Right forelimb (tissue), 1 donor: ENCODE measurements at places on chromosomes 11 and 22.

DNA sequence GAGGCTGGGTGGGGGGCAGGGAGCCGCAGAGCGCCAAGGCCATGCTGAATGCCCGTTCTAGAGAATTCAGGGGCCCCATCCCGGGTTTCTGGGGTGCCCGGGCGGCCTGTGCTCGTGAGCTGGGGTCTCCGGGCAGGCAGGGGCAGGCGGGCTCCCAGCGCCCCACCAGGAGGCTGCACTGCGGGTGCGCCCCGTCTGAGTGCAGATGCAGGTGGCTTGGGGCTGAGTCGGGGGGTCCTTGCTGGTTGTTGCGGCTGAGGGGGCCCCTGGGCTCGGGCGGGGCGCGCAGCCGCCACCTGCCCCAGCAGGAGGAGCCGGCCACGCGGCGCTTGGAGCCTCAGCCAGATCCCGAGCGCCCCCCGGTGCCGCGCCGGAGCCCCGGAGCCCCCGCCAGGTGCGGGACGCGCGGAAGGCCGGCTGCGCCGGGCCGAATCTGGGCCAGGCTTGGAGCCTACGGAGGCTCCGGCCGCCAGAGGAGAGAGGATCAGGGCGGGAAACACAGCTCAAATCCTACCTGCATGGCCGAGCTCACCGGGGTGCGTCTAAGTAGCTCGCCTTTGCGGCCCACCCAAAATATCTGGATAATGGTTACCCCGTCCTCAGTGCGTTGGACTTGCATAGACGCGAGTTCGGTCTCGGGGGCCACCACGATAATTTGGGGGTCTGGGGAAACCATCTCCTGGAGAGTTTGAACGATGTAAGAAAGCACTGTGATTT, 590 bp upstream of the IGF2 start:
- DNase-seq, result peak; percentile 75

- DNase-seq, result no peak
These were observed 110.0 kb downstream of the TIMP3 start for GRCh38 chr22:32911503-32911902.

DNA sequence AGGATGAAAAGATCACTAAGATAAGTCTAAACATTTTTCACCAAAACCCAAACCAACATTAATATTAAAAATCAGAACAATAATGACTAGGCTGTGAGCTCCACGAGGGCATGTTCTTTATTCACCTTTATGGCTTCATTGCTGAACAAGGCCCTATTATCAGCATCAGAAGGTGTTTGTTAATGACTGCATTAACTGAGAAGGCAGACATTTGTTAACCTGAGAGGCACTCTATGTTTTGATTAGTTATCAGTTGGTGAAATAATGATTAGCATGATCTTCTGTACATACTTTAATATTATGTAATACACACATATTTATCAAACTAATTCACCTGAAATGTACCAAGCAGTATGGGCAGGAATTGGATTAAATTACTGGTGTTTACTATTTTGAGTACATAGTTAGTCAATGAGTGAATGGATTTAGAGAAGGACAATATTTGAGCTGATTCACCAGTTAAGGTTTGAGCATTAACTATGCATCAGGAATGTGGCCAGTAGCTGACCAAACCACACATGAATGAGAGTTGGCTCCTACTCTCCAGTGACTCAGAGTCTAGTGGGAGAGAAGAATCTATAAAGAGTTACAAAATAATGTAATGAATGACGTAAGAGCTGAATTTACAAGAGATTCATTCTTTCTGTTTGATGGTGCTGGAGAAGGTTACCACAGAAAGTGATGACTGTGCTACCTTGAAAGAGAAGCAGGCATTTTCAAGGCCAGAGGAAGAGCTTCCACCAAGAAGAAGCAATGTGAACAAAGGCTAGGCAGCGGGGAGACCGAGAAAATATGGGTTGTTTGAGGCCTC, 6.7 kb downstream of the IL18 start:
- no peak for DNase-seq

GRCh38 chr22:23178512-23179254, 1.6 kb upstream of the BCR start:
- DNase-seq, result peak; percentile 83

GRCh38 chr11:11959601-11960000, 48.8 kb downstream of the DKK3 start:
- DNase-seq, result no peak

DNA sequence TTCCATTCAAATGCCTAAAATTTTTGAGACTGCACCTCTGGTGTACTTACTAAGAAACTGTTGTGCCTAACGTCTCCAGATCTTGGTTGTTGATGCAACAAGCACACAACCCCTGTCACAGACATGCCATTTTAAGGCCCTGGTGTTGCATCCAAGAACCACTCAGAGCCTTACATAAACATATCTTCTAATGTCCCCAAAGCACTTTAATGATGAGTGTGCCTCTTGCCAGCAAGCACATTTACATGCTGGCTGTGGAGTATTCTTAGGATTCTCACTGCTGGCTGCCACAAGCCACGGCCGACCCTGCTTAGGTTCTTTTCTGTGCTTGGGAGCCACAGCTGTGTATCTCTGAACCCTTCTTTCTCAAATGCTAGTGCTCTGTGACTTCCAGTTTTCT, 201.4 kb downstream of the ADAMTS15 start:
- DNase-seq, result no peak

DNA sequence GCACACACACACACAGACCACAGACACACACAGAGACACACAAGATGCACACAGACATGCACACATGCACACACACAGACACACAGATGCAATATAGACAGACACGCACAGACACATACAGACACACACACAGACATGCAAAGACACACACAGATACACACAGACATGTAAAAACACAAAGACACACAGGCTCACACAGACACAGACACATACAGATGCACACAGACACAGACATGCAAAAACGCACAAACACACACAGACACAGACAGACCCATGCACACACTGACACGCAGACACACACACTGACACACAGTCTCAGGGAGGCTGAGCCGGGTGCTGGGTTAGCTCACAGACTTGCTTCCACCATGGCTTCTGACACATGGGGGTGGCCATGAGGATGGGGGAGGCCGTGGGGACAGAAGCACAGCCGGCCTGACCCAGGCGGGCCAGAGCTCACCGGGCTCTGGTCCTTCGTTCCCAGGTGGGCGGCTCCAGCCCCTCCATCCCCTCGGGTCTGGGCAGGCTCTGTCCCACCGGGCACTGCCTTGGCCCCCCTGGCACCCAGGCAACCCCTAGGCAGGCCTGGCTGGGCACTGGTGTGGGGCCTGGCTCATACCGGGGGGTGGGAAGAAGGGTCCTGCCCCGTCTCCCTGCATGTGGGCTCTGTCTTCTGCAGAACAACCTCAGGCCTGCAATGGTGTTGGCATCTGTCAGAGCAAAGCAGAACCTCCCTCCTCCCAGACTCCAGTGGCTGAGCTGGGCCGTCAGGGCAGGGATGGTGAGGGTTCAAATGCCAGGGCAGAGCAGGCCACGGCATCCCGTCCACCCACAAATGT, 1489.5 kb downstream of the BRD1 start:
- no peak for DNase-seq

DNA sequence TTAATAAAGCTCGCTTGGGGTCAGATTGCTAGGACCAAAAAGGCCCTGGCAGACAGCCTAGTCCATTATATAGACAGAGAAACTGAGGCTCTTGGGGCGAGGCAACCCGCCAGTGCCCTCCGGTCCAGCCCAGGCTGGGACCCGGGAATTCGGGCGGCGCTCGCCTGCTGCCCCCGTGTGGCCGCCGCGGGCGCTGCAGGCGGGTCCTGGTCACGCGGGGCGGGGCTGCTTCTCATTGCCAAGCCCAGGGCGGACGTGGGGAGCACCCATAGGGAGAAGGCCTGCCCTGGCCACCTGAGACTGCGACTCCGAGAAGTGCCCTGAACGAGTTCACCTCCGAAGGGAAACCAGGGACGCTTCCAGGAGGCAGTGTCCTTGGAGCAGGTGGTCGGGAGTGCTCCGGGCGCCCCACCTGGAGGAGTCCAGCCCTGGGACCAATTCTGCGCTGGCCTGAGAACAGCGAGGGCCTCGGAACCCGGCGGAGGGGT, 36.0 kb upstream of the CSNK1E start:
- DNase-seq, result peak; percentile 82

DNA sequence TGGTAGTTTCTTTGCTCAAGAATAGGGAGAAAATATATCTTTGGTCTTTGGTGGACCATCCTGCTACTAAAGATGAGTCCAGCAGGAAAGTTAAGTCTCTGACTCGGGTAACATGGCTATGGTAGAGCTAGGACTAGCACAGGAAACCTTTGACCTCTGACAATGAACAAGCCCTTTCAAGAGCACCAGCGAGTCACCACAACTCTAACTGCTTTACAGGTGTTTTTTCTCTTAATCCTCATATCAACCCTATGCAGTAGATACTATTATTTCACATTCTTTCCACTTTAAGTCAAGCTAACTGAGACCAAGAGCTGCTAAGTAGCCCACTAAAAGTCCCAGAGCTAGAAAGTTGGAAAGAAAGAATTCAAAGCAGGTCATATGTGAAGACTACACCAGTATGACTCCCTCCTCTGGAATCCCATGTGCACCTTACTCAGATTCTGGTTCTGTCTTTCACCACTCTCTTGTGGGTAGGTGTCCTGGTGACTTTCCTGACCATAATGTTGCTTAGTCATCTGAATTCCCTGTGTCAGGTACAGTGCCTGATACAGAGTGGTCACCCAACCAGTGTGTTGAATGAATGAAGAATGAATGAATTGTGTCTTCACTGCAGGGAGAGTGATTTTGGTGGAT, 53.8 kb upstream of the ME3 start:
- no peak for DNase-seq
